CD4-positive, alpha-beta memory T cell (primary cell): ENCODE measurements at places on chromosomes 5 and 9. TPM values are rescaled to one million over a fixed set of nuclear protein-coding genes. Genes with fewer than 3 reads are reported as not detected.

Gene TTF1
- total RNA-seq = 22.2 TPM

Gene BTNL9
- not detected for total RNA-seq

Gene IL5
- not detected for total RNA-seq

Gene SLC9A3
- 2.8 TPM for total RNA-seq

Gene REEP5
- 55.6 TPM for total RNA-seq

Gene MEIKIN
- total RNA-seq = 3.6 TPM

Gene PRRC1
- total RNA-seq = 57.0 TPM

GRCh38 chr5:43148417-43148816 lies 27.7 kb downstream of the ZNF131 start:
- no peaks in the 10 kb centered on the region for H3K4me1 ChIP-seq
- no peaks in the 10 kb centered on the region for H3K27me3 ChIP-seq
- no peak for DNase-seq
- no peak overlapping the region for H3K4me3 ChIP-seq

DNA sequence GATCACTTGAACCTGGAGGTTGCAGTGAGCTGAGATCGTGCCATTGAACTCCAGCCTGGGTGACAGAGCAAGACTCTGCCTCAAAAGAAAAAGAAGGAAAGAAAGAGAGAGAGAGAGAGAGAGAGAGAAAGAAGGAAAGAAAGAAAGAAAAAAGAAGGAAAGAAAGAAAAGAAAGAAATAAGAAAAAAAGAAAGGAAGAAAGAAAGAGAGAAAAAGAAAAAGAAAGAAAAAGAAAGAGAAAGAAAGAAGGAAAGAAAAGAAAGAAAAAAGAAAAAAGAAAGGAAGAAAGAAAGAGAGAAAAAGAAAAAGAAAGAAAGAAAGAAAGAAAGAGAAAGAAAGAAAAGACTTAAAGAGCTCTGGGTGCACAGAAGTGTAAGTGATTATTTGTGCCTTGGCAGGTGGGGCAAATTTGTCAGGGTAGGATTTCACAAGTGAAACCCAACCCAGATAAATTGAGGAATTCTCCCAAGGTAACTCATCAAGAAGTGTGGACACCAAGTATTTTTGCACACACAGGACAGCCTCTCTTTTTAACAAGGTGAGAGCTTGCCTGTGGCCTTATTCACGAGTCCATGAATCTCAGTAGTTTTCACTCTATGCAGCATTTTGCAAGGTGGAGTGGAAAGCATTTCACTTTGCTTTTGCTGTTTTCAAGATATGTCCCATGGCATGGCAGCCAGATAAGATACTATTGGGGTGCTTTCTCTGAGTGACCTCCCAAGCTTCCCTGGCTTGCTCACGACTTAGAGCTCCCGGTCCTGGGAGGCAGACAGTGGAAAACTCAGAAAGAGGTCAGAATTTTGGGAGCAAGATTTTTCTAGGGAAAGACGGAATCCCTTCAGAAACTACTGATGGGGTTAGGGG lies 57.8 kb downstream of the C9orf153 start:
- no peaks in the 10 kb centered on the region for H3K36me3 ChIP-seq
- H3K4me1 ChIP-seq = no peaks in the 10 kb centered on the region
- no peak for DNase-seq
- no peak overlapping the region for H3K27ac ChIP-seq
- no peak overlapping the region for H3K4me3 ChIP-seq

- peaks cover 12% of the 10 kb centered on the region for H3K4me1 ChIP-seq
- H3K27me3 ChIP-seq = no peaks in the 10 kb centered on the region
- H3K36me3 ChIP-seq = no peaks in the 10 kb centered on the region
- no peak overlapping the region for H3K4me3 ChIP-seq
Measured at GRCh38 chr9:113886026-113886369, 9.9 kb downstream of the ZNF618 start.

- no peak overlapping the region for H3K4me3 ChIP-seq
- no peak overlapping the region for H3K27ac ChIP-seq
- no peaks in the 10 kb centered on the region for H3K4me1 ChIP-seq
- no peaks in the 10 kb centered on the region for H3K36me3 ChIP-seq
- no peaks in the 10 kb centered on the region for H3K27me3 ChIP-seq
Measured at GRCh38 chr5:174220417-174220816, 174.9 kb downstream of the NSG2 start.

DNA sequence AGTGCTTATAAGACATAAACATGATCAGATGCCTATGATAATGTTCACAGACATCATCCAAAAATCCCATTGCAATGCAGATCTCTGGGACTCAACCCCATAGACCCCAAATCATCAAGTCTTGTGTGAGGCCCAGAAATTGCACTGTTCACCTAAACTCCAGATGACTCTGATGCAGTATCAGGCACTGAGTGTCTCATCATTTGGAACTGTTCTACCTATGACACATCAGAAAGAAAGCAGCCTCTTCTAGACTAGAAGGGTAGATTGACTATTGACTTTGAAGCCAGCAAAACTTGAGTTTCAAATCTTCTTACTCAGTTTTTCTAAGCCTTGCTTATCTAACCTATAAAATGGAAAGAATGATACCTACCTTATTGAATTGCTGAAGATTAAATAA lies 58.7 kb upstream of the PAPPA start:
- DNase-seq = no peak
- no peaks in the 10 kb centered on the region for H3K4me1 ChIP-seq
- no peaks in the 10 kb centered on the region for H3K27me3 ChIP-seq
- H3K36me3 ChIP-seq = no peaks in the 10 kb centered on the region

GRCh38 chr5:103891151-103891550 lies 328.6 kb upstream of the NUDT12 start:
- H3K27me3 ChIP-seq = no peaks in the 10 kb centered on the region
- no peak for DNase-seq

- H3K4me3 ChIP-seq = no peak overlapping the region
- peak; percentile 47 for DNase-seq
- no peak overlapping the region for H3K27ac ChIP-seq
- no peaks in the 10 kb centered on the region for H3K27me3 ChIP-seq
- no peaks in the 10 kb centered on the region for H3K36me3 ChIP-seq
- peaks cover 29% of the 10 kb centered on the region for H3K4me1 ChIP-seq
Measured at GRCh38 chr9:69180670-69181069, 6.6 kb downstream of the TJP2 start.

DNA sequence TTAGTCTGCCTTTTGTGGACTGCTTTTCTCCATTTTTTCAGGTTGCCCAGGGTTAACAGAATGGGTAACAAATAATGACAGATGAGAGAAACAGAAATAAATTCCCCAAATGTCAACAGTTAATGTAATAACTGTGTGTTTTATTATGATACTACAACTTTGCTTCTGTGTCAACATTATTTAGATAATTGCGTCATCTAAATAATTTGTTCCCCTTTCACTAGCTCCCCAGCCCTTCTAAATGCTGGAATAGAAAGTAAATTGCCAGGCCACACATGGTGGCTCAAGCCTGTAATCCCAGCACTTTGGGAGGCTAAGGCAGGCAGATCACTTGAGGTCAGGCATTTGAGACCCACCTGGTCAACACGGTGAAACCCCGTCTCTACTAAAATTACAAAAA lies 53.5 kb downstream of the RNF38 start:
- no peak overlapping the region for H3K27ac ChIP-seq
- no peak for DNase-seq
- no peak overlapping the region for H3K4me3 ChIP-seq
- peaks cover 63% of the 10 kb centered on the region for H3K36me3 ChIP-seq
